Cardiac atrium fibroblast (primary cell): ENCODE measurements at places on chromosomes 4 and X. TPM values are rescaled to one million over a fixed set of nuclear protein-coding genes. Genes with fewer than 3 reads are reported as not detected.

The ESX1 gene
- not detected in 2 replicates for total RNA-seq

The GAGE12E gene
- total RNA-seq = not detected in 2 replicates

The PCDH10 gene
- 0.90 and 3.6 TPM in 2 replicates for total RNA-seq

The UGT2B11 gene
- total RNA-seq = not detected in 2 replicates

The SATL1 gene
- total RNA-seq = not detected in 2 replicates
